ENCODE measurements at places on chromosomes 7 and 10. TPM values are rescaled to one million over a fixed set of nuclear protein-coding genes. Genes with fewer than 3 reads are reported as not detected.

- no peak for DNase-seq
Measured at GRCh38 chr7:48274662-48275061, 103.4 kb downstream of the ABCA13 start.

GRCh38 chr7:112622159-112622715 is 141.4 kb downstream of the LSMEM1 start:
- no peak for DNase-seq

Gene SUN3
- total RNA-seq, result 0.95 TPM

GRCh38 chr10:103942866-103943265 is 24.1 kb upstream of the SLK start:
- no peak for DNase-seq

Gene RBM20
- total RNA-seq, result 0.38 TPM

Gene ACSM6
- total RNA-seq, result not detected

DNA sequence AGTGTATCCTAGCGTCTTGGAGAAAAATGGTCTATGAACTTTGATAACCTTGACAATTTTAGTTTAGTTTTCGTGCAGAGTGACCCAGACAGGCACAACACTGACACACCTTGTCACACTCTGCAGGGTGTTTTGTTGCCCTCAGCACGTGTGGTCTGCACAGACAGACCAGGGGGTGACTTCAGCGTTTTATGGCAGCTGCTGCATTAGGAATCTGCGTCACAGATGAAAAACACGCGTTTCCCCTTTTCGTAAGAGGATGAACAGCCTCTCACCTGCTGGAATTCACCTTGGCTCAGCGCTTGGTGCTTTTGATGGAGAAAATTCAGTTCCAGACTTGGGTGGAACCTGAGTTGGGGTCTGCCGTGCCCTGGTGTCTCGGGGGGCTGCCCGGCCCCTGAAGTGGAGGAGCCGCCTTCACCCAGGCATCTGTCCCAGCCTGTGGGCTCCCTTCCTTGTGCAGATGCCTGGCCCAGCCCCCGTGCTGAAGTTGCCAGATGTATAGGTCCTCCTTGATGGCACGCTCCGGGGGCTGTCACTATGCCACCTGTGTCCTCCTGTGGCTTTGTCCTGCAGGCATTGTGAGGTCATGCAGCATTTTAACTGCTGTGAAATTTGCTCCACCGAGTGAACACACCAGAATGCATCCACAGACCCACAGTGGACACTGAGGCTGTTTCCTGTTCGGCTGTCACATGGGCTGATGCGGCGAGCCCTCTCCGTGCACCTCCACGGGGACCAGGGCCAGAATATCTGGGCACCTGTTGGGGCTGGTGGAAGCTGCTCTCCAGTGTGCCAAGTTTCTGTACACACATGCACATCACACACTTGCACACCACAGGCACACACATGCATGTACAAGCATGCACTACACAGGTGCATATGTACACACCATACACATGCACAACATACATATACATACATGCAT is 18.3 kb downstream of the INPP5A start:
- no peak for DNase-seq

DNA sequence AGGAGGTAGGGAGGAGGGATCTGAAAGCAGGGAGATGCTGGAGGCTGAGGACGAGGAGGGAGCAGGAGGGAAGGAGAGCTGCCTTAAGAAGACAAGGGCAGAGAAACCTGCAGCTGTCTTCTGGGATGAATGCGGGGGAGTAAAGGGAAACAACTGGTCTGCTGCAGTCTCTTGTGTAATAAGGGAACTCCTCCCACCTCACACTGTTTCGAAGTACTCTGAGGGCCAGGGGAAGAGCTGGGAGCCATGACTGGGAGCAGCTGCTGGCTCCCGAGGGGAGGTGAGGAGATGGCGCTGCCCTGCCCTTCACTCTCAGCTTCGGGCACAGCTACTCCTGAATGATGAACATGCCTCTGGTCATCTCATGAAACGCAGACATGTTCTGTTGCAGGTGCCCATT is 65.1 kb downstream of the CLEC2L start:
- DNase-seq, result no peak
